Activated T-cell treated with anti-CD3 and anti-CD28 coated beads, Interleukin-2, amount 50 U/mL, for 72 hours (primary cell): ENCODE measurements at places on chromosomes 5 and 9.

GRCh38 chr9:106419829-106420228, 443.1 kb upstream of the ZNF462 start:
- no peak for DNase-seq

DNA sequence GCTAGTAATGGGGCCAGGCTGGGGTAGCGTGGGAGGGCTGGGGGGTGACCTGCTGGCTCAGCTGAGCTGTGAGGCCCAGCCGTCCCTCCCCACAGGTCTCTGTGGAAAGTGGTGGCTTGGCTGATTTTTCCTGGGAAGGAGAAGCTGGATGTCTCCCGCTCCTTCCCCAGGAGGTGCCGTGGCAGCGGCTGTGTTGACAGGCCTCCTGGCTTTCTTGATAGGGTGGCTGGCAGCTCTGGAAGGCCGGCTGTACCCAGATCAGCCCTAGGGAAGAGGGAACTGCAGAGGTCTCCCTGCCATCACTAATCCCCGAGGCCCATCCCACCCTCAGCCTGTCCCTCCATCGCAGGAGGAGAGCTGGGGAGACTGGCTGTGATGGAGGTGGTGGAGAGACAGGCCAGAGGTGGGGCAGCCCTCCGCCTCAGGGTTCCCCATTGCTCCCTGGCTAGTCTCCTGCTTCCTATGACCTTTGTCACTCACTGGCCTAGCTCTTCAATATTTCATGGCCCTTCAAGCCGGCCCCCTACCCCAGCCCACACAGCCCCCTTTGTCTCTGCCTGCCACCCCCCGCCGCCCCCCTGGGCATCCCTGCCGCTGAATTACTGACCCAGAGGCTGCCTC, 6.8 kb downstream of the CXXC5 start:
- DNase-seq, result no peak

- DNase-seq, result peak; percentile 12
Measured at GRCh38 chr5:10695055-10695649, 65.9 kb downstream of the DAP start.

GRCh38 chr5:94240596-94240992, 377.8 kb downstream of the KIAA0825 start:
- DNase-seq, result no peak

DNA sequence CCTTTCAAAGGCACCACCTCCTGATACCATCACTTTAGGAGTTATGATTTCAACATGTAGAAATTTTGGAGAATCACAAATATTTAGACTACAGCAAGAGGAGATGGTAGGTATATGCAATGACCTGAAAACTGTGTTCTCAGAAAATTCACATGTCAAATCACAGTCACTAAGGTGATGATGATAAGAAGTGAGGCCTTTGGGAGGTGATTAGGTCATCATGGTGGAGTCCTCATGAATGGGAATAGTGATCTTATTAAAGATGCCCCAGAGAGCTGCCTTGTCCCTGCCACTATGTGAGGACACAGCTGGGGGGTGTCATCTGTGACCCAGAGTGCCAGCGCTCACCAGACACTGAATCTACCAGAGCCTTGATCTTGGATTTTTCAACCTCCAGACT, 513.5 kb upstream of the TUSC1 start:
- DNase-seq, result no peak

GRCh38 chr5:68305223-68305870, 89.8 kb downstream of the PIK3R1 start:
- no peak for DNase-seq

GRCh38 chr5:151772846-151773561, 1.2 kb downstream of the G3BP1 start:
- DNase-seq, result no peak

- DNase-seq, result no peak
Measured at GRCh38 chr9:136644343-136644592, 18.4 kb upstream of the EGFL7 start.

DNA sequence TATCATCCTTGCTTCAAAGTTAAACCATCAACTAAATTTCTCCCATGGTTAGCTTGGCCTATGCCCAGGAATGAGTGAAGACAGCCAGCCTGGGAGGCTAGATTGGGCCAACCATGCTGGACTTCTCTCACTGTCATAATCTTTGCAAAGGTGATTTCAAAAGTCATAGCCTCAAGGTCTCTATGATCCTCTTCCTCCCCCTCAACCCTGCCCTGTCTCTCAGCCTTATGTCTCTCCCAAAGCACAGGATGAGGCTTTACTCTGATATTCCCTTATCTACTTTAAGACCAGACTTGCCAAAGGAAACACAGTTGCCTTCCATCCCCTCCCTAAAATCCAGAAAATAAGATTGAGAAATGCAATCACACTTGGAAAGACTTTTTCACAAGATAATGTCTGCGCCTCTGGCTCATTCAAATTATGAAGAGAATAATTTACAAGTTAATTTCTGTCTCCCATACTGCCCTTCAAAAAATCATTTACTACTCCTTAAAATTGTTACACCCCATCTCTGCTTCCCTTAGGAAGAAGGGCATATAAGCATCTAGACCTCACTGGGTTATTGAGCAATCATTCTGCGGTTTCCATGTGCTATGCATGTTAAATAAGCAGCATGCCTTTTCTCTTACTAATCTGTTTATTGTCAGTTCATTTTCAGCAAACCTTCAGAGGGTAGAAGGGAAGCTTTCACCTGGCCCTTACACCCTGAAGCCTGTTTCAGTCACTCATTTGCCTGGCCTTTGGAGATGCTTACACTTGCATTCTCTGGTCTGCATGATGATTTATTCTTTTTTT, 113.8 kb upstream of the ANKRD55 start:
- DNase-seq, result no peak

DNA sequence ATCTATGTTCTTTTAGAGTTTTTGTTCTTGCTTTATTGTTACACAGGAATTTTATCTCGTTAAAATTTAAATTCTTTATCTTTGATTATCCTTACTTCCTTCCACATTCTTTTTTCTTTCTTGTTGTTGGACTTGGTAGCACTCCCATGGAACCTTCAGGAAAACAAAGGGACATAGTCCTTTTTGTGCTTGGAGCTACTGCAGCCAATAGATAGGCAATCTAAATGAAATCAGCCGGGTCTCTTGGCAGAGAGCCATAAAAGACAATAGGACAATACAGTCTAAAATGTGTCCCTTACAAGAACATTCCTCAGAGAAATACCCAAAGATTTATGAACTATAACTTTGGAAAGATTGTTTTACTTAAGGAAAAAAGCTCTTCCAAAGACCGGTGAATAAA, 548.1 kb upstream of the C9orf72 start:
- no peak for DNase-seq

DNA sequence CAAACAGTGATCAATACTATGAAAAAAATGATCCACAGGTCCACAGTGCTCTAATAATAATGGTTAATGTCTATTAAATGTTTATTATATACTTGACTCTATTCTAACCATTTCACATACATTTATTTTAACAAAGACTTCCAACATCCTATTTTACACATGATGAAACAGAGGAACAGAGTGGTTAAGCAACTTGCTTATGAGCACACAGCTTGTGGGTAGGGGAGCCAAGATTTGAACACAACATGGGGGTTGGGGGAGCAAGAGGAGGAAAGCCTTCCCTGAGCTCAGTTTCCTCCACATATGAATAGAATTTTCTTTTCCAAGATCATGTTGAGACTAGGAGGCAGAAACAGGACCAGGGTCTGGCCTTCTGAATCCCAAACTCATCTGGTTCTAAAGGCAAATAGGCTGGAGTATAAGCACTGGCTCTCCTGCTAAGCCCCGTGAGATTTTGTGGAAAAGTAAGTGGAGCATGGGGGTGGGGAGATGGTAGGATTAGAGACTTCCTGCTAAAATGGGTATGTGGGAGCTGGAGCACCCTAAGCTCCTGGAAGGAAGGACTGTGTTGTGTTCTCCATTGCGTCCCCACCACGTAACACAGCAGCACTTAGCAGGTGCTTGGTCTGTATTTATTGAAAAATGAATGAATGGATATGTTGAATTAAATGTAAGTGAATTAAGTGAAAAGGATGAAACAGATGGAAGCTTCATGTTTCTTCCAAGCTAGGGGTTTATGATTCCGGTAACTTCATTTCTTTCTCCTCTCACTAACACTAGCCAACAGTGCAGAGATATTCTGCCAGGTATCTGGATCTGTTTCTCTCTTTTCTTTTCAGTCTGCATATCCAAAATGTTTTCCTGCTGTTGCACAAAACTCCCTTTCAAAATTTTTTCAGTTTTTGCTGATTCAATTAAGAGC, 26.9 kb upstream of the GALNT10 start:
- no peak for DNase-seq

DNA sequence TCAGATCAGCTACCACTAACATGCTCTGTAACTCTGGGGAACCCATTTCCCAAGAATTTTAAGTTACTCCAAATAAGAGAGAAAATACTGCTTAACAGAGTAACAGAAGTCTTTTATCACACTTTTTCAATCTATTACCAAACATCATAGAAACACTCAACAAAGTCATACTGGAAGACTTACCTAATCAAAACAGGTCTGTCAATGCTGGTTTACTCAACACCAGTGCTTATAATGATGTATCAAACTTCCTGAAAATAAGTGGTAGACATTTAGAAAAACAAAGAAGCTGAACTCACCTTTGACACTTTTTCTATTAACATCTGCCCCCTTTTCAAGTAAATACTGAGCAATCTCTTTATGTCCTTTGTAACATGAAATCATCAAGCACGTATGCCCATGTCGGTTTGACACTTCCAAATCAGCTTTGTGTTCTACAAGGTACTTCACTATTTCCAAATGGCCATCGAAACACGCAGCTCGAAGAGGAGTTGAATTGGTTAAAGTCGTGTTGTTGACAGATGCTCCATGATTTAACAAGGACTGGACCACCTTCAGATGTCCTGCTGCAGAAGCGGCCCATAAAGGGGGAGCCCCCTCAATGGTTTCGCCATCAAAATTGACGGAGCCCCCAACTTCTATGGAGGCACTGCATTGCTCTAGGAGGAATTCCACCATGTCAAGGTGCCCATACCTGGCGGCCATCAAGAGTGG, 1.8 kb downstream of the FEM1C start:
- no peak for DNase-seq

DNA sequence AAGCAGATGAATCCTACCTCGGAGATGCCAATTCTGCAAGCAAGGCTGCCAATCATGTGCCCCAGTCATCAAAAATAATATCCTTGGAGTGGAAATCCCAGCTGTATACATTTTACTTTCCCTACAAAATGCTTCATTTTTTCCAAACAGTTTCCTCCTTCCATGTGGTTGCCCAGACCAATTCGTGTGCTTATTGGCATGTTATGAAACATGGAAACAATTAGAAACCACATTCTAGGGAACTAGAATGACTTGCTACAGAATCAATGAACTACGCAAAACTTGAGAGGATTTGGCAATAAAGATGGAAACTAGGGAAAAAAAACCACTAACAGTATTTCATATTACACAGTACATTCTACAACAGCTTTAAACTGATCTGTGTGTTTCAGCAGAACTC, 584.5 kb upstream of the DMAC1 start:
- DNase-seq, result no peak

GRCh38 chr5:96843140-96843539, 33.2 kb upstream of the ERAP2 start:
- no peak for DNase-seq

DNA sequence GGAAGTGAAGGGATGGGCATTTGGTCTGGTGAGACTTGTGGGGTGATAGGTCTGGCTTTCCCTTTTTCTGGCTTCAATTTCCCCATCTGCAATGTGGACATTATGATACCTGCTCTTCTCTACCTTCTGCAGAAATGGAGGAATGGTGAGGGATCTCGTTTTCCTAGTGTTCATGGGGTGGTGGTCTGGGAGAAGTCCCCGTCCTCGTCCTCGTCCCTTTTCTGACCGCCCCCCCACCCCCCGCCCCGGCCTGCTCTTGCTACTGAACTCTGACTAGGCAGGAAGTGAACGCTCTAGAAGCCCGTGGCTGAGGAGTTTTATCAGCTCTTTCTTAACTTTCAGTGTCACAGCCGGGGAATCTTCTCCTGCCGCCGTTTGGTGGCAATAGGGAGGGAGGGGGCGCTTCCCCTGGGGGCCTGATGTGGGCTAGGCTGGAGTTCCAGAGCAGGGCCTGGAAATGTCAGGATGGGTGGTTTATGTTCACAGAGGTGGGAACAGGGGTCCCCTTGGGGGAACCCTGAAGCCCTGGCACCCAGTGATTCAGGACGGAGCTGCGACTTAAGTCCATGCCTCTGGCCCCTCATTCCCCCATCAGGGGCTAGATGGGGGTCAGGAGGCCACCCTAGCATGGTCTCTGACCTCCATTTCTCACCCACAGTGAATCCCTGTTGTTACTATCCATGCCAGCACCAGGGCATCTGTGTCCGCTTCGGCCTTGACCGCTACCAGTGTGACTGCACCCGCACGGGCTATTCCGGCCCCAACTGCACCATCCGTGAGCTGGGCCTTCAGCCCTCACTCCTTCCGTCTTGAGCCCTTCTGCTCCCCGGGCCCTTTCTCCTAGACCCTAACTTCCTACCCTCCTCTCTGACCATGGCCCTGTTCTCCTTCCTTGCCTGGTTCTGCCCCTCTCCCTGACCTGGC, 6.7 kb downstream of the PTGS1 start:
- no peak for DNase-seq

DNA sequence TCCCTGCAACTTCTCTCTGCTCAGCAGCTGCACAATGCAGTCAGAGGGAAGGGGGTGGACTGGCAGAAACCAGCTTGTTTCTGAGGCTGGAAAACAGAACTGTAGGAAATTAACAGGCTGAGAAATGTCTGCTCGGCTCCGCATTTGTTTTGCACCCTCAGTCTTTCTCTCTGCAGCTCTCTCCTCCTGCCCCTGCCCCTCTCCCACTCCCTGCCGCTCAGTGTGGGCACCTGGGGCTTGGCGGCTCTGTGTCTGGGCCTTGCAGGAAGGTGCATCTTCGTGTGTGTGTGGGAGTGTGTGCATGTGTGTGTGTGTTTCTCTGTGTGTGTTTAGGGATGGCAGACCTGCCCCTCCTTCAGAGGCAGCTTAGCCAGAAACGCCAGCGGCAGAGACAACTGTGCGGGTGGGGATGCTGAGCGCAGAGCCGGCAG, 53.0 kb downstream of the PCDH1 start:
- no peak for DNase-seq

DNA sequence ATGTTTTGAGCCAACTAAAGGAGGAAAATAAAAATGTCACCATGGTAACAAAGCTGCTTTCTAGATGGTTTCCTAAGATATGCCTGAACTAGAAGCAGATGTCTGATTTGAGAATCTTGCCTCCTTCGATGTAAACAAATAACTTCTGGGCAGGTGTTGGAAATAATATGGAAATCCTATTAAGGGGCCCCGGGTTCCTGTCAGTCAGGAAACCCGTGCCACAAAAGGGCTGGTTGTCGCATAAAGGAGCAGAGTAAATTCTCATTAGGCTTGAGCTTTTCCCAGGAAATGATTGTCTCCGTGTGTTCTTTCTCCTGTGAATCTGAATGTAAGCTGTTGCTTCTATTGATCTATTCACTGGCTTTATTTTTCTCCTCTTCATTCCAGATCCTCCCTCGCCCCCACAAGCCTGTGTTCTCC, 90.8 kb downstream of the TLE4 start:
- DNase-seq, result no peak

DNA sequence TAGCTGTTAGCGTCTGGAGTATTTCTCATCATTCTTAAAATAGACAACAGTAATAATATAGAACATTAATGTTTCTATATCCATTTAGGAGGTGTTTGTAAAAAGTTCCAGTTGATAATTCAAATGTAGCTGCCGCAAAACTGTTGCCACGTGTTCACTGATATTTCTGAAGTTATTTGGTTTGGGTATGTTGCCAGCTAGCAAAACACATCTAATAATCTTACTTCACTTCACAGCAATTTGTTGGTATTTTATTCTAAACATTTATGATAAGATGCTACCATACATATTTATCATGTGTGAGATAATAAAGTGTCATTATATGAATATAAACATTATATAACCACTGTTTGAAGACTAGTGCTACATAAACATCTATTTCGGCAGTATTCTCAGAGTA, 101.6 kb downstream of the CDH12 start:
- no peak for DNase-seq
